ENCODE measurements at places on chromosomes 6 and 20.

- no peak for DNase-seq
These were observed 89.6 kb downstream of the RIPOR3 start for GRCh38 chr20:50601511-50602431.

GRCh38 chr20:5511082-5511481 lies 194.3 kb upstream of the PROKR2 start:
- no peak for DNase-seq

GRCh38 chr20:20888936-20889335 lies 176.5 kb upstream of the RALGAPA2 start:
- no peak for DNase-seq

- DNase-seq: no peak
These were observed 60.2 kb downstream of the MRAP2 start for GRCh38 chr6:84093441-84094435.

- no peak for DNase-seq
These were observed 384.1 kb upstream of the SLC35B3 start for GRCh38 chr6:8819446-8819845.

DNA sequence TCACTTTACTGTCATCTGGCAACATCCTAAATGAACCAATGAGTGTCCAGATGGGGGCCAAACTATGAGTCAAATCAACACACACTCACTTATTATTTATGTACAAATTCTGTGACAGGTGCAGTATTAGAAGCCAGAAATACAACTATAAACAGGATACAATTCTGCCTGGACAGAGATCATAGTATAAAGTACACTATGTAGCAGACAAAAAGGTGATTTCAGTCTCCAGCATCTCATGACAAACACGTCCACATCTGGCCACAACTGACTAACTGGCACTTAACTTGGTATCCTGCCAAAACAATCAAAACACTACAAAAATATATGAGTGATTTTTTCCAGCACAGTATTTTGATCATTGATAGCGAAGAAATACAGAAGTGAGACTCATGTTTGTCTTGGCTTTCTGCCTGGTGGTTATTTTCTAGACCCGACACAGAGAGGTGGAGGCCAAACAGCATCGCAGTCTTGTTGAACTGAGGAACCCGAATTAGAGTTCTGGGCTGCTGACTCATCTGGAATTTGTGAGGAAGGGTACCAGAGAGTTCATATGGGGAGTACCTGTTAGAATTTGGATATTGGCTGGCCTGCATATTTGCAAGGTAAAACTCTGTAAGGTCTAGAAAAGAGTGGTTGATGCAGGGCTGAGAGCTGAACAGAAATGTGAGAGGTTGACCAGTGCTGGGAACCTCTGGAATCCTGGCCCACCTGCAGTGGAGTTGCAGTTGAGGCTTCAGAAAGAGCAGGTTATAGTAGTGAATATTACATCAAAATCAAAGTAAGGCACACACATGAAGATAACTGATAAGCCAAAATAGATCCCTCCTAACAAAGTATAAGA lies 475.2 kb downstream of the PTPRT start:
- DNase-seq: no peak

- no peak for DNase-seq
These were observed 58.7 kb downstream of the ARHGAP18 start for GRCh38 chr6:129651291-129651691.

DNA sequence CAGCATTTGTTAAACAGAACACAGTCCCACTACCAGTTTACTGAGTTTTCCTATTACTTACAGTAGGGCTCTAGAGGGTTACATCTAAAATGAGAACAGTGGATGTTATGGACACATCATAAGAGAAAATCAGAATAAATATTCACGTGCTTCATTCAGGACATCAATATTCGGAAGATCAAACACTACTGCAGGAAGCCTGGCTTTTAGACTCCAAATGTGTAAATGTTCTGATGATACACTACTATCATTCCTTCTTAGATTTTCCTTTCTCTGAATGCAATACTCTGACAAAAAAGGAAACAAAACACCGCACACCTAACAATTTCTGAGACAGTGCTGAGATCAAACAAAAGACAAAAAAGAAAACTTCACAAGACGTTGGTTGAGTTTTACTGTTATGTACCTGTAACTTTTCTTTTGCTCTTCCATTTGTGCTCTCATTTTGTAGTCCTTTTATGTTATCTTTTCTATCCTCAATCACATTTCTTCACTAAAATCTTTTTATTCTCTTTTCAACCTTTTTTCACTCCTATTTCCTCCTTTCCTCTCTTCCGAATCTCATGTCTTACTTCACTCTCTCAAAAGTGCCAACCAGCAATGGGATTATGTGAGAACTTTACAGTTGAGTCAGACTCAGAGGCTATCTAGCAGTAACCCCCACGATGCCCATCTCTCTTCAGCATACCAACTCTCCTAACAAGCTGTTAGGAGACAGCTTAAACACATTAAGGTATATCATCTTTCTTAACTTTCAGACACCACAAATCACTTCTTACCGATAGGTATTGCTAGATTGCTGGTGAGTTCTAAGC lies 1.7 kb downstream of the FAM184A start:
- DNase-seq: no peak

- no peak for DNase-seq
These were observed 7.9 kb upstream of the PABPC1L start for GRCh38 chr20:44901974-44902373.

- no peak for DNase-seq
These were observed 568.6 kb downstream of the HAO1 start for GRCh38 chr20:7371518-7372163.

DNA sequence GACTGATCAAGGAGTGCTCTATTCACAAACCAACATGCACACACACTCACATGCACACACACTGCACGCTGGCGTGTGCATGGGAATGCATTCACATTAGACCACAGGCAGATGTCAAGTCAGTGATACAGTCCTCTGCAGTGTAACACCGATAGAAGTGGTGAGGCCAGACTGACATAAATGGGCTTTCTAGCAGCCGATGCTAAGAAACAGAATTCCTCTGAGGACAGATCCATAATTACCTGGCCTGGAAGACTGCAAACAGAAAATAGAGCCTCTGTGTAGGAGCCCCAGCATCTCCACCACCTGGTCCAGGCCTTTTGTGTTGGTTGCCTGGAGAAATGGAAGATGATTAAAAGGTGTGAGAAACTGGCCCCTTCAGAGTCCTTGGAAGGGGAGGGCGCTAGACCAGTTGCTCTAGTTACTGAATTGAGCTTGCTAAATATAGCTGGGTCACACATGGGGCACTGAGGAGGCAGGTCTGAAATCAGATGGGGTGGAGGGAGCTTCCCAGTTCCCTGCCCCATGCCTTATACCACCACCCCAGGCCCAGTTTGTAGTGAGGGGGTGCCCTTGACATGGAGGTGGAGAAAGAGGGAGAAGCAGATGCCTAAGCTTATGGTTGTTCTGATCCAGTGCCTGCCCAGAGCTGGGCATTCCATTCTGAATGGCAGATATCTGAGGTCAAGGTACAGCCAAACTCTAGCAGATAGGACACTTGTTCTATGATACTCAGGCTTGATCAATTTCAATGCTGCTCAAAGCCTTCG lies 233.8 kb downstream of the LRFN2 start:
- no peak for DNase-seq

- no peak for DNase-seq
These were observed 5.4 kb downstream of the GLP1R start for GRCh38 chr6:39053854-39054576.

GRCh38 chr6:45479834-45480751 lies 102.4 kb upstream of the SUPT3H start:
- DNase-seq: peak; percentile 31

GRCh38 chr6:85394853-85395538 lies 54.9 kb upstream of the NT5E start:
- no peak for DNase-seq

- DNase-seq: no peak
These were observed 81.7 kb downstream of the TOX2 start for GRCh38 chr20:43996240-43996930.

DNA sequence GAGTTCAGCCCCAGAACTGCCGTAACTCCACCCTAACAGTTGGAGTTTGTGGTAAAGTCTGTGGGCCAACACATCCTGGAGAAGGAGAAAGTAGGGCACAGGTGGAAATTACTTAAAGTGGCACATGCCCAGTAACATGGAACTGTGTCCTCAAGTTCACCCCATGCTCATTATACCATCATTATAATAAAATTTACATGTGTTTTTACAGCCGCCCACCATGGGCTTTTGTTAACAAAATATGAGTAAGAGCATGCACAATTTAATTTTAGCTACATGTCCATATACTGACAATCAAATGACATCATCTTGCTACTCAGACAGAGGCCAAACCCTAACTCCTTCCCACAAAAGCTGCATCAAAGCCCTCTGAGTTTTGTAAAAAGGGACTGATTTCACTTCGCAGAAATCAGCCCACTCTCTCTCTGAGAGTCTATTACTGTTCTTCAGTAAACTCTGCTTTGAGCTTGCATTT lies 17.3 kb upstream of the ELOVL4 start:
- DNase-seq: no peak

- DNase-seq: no peak
These were observed 27.9 kb upstream of the DSP start for GRCh38 chr6:7513529-7513928.

Measured in BJ (cell line).